ENCODE measurements at places on chromosomes 5 and 9. TPM values are rescaled to one million over a fixed set of nuclear protein-coding genes. Genes with fewer than 3 reads are reported as not detected.

GRCh38 chr5:15600035-15600434 lies 100.1 kb downstream of the FBXL7 start:
- no peak for DNase-seq

DNA sequence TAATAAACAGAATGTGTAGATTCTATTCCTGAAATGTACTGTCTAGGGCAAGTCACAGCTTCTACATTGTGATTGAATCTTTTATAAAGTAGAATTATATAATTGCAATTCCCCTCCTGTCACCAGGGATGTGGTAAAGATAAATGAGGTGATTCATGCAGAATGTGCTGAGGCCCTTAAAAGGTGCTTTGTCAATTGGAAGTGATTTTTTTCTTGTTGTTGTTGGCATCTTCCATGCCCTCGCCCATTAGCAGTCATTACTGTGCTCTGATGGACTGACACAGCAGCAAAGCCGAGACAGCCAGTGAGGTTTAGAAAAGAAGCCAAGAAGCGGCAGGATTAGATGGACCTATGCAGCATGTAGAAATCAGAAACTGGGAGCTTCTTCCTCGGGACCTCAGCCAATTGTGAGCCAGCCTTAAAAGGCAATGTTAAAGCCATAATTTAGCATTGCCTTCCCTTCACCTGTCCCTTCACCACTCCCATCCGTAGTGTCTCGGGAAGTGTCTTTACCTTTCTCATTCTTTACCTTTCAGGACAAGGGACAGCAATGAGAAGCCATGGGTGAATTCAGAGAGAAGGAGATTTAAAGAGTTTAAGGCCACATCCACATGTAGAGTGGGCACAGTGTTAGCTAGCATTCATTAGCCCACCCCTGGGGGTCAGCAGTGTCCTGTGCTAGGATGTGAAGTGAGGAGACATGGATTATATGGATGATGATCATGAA lies 257.8 kb downstream of the PLK2 start:
- peak; percentile 66 for DNase-seq

DNA sequence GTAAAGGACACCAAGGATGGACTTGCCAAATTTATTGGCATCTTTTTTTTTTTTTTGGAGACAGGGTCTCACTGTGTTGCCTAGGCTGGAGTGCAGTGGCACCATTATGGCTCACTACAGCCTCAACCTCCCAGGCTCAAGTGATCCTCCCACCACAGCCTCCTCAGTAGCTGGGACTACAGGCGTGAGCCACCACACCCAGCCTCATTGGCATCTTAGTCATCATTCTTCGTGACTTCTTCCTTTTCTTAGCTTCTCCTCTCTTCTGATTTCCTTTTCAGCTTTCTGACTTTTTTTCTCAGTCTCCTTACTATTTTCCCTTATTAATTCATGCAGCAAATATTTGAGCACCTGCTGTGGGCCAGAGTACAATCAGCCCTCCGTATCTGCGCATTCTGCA lies 6.1 kb downstream of the MAML1 start:
- no peak for DNase-seq

DNA sequence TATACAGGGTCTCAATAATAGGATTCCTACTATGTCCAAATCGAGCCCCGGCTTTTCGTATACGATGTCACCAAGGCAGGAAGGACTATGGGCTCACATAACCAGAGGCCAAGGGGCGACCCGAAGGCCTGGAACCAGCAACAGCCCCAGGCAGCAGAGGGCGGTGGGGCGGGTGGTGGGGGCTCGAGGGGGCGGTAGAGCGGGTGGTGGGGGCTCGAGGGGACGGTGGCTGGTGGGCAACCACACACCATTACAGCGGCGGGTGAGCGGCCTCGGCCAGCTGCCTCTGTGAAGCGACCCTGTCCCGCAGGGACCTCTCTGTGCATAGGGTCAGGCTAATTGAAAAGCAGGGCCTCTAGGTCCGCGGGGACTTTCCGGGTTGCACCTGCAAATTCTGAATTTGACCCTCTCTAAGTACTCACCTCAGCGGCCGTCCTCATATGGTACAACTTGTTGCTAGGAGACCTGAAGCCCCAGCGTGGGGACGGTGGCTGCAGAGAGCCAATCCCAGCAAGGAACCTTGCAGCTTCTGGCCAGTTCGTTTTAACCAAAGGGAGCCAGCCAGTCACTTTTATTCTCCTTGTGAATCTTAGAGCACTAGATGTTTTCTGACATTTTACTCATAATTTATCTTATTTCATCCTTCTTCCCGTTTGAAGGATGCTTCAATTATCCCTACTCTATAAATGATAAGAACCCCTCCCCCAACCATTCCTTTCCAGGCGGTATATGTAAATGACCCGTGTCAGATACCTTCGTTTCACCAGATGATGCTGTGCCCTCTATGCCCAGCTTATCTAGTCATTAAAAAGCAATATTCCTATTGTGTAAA lies at the start of gene NME5:
Gene NME5, minus strand, starts transcription at position 480 of the 832 bp plus-strand sequence. CDS start 648 bp downstream, outside the sequence.
- DNase-seq, result no peak

- no peak for DNase-seq
These were observed 139.6 kb downstream of the SPATA31D1 start for GRCh38 chr9:82128011-82128696.

GRCh38 chr5:170651604-170652277 lies 131.8 kb upstream of the GABRP start:
- no peak for DNase-seq

- DNase-seq, result no peak
These were observed 24.2 kb downstream of the P4HA2 start for GRCh38 chr5:132203464-132203818.

GRCh38 chr5:52787600-52788504 lies at the start of the genes ITGA1 and PELO:
Gene ITGA1, plus strand, starts transcription at chr5:52787916. Its CDS starts 438 bp downstream, at chr5:52788354.
Gene PELO, plus strand, starts transcription at chr5:52787916. Its CDS starts 12,479 bp downstream, at chr5:52800395.
- DNase-seq, result peak; percentile 77

- DNase-seq, result no peak
These were observed 302.7 kb downstream of the MAN2A1 start for GRCh38 chr5:109992264-109992915.

DNA sequence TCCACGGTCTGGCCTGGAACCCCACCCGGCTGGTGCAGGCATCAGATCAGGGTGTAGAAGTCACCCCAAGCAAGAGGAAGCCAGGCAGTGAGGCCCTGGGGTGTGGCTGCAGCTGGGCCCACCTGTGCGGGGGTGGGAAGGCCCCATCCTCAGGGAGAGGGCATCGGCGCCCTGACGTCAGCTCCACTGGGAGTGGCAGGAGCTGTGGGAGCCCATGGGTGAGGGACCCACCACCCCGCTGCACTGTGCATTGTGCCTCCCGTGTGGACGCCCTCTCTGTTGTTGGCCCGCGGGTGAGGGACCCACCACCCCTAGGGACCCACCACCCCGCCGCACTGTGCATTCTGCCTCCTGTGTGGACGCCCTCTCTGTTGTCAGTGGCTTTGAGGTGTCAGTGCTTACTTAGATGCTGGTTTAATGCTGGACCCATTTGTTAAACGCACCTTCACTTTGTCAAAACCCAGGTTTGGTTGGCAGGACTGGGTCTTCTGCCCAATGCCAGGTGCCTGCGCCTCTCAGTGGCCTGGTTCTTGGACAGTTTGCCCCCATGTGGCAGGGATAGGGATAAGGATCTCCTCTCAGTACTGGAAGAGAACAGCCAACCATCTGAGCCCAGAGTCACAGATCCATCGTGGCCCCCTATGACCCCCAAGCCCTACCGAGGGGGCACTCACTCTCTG lies 6.9 kb upstream of the EXOC3 start:
- no peak for DNase-seq

GRCh38 chr5:172350212-172351181 lies 66.9 kb upstream of the UBTD2 start:
- no peak for DNase-seq

DNA sequence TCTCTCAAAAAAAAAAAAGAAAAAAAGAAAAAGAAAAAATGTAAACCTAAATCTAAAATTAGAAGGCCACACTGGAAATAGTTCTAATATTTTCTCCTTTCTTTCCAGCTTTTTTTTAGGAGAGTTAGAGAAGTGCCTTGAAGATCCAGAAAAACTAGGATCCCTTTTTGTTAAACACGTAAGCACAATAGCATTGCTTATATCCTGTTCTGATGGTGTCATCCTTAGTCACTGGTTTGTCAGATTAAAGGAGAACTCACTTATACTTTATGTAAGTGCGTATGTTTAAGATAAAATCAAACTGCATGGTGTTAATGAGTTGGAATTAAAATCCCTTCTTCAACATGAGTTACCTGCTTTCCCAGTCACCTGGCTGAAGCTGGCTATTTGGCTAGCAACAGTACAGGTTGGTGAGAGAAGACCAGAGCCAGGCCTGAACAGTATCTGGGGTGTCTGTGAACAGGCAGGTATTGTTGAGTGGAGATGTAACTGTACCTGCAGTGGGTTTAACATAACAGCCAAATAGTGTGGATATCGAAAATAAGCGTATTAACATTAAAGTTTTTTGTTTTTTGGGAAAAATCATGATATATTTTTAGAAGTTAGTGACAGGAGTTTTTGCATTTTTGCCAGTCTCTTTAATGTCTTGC lies 104.7 kb upstream of the OTULINL start:
- DNase-seq, result no peak

DNA sequence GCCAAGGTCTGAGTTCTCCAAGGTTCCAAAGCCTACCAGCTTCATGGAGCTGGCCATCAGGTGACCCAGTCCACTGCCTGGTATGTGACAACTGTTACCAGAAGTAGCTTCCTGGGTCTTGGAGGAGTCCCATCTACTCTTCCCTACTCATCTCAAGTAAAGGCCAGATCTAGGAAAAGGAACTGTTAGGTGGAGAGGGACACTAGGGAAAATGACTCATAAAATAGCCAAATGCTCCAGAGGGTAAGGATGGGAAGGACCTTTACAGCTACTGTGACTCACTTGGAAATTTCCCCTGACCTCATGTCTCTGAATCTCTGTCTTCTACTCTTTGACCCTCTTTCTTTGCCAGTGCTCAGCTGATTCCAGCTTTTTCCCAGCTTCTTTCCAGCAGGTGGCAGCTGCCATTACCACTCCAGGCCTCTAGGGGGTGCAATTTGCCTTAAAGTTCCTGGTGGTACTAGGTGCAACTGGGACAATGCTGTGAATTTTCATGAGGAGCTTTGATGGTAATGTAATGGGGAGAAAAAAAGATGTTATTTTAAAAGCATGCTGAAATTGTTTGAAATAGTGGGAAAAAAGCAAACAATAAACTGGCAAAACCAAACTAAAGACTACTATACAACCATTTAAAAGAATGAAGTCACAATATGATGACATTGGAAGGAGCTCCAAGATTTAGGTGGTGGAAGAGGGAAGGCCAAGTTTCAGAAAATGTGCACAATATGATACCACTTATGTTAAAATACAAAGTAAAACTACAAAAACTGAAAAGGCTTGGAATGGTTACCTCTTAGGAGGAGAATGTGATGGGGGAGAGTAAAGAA lies 27.1 kb upstream of the MYORG start:
- peak; percentile 67 for DNase-seq

DNA sequence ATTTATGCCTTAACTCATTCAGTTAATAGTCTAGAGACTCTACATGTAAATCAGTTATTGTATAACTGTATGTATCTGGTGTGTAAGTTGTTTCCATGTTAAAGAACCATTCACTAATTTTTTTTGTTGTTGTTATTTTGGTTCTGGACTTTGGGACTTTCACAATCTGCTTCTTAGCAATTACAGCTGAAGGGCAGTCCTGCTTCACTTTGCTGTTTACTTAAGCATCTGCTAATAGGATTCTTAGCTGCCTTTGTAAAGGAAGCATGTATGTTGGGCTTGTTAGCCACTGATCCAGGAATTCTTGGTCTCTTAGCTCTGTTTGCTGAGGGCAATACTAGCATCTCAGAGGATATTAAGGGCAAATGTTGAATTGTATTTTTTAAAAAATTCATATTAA lies 97.0 kb downstream of the FOCAD start:
- no peak for DNase-seq

- DNase-seq, result no peak
These were observed 74.7 kb downstream of the LNPEP start for GRCh38 chr5:97010606-97011005.

SOX30 gene
- not detected for total RNA-seq

CDC20B gene
- total RNA-seq, result not detected

CD72 gene
- total RNA-seq, result 0.12 TPM

PCDHA9 gene
- total RNA-seq, result not detected

NCBP1 gene
- total RNA-seq, result 13.5 TPM

Measured in Caki2 (cell line).